ENCODE measurements at places on chromosomes 1 and 21. TPM values are rescaled to one million over a fixed set of nuclear protein-coding genes. Genes with fewer than 3 reads are reported as not detected.

The NR1I3 gene
- not detected for total RNA-seq

The ITLN2 gene
- total RNA-seq: 0.85 TPM

The BARHL2 gene
- not detected for total RNA-seq

The CYP4Z1 gene
- not detected for total RNA-seq

The GRIK1 gene
- total RNA-seq: not detected

The OR2L13 gene
- not detected for total RNA-seq

The FCN3 gene
- total RNA-seq: not detected

The CRYAA gene
- not detected for total RNA-seq

The KLF17 gene
- 0.48 TPM for total RNA-seq

The RUSC1 gene
- 57.4 TPM for total RNA-seq

The CAMK1G gene
- 0.20 TPM for total RNA-seq
